ENCODE measurements at places on chromosomes 6 and 20.

GRCh38 chr6:145214570-145214969 is 520.8 kb downstream of the EPM2A start:
- no peak for DNase-seq

DNA sequence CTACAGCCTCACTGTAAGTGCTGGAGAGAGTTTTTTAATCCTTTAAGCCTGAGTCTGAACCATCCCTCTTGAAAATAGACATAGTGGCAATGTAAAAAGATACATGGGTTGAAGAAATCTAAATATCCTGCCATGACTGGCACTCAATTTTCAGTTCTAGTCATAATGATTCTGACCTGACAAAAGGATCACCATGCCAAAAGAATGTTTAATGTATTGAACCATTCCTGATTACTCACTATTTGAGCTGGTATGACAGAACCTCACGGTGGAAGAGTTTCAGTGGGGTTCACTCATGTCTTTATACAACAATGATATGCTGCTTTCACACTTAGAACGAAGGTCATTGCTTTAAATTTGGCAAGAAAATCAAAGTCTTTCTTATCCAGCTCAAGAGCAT is 93.4 kb downstream of the HIVEP2 start:
- DNase-seq = no peak

GRCh38 chr6:89494131-89494793 is 61.3 kb downstream of the ANKRD6 start:
- DNase-seq = no peak

DNA sequence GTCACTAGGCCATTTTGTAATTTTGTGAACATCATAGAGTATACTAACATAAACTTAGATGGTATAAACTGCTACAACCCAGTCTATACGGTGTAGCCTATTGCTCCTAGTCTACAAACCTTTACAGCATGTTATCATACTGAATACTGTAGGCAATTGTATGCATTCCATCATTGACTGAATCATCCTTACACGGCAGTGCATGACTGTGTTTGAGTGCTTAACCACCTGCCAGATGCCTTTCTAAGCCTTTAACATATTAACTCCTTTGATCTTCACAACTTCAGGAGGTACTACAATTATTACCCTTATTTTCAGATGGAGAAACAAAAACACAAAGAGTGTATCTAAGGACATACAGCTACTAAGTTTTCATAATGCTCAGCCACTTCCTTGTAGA is 14.0 kb downstream of the DPPA5 start:
- DNase-seq = no peak

- DNase-seq = no peak
Observed at GRCh38 chr6:131840441-131840840, 32.6 kb downstream of the ENPP1 start.

GRCh38 chr20:38723017-38723847 is 1.1 kb upstream of the SLC32A1 start:
- DNase-seq = no peak

DNA sequence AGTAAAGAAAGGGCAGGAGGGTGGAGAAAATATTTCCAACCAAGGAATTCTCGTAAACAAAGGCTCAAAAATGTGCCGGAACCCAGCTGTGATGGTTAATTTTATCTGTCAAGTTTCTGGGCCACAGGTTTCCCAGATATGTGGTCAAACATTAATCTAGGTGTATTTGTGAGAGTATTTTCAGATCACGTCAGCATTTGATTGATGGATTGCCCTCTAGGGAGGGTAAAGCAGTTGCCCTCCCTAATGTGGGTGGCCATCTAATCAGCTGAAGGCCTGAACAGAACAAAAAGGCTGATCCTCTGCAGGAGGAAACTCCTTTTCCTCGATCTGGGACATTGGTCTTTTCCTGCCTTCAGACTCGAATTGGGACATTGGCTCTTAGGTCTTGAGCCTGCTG is 298.7 kb upstream of the TCF21 start:
- DNase-seq = no peak

DNA sequence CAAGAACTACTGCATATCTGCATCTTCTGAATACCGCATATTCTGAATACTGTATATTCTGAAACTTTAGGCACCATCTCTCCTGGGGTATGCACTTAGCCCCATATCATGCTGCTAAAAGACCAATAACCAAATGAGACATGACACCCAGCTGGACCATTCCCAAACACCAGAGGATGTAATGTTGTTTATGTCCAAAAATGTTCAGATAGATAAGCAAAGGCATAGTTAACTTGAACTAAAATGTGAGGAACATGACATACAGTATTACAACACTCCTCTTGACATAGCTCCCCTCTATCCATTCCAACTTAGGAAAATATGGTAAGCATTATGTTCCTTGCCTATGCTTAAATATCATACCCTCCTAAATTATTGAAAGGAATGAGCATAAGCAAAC is 127.3 kb downstream of the TENT5A start:
- DNase-seq = no peak

GRCh38 chr20:37526839-37527637 is 638 bp downstream of the BLCAP start:
- no peak for DNase-seq

DNA sequence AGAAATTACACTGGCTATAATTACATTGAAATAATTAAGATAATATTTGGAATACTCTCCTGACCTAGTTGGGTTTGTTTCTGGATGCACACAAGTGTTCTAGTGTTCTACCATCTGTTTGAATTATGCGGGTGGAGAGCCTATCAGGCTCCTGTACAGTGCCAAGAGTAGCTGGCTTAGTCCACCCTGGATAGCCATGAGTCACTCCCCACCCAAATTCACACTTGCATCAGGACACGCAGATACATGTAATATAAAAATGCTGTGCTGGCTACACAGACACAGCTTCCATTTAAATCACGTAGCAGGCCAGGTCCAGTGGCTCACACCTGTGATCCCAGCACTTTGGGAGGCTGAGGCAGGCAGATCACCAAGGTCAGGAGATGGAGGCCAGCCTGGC is 686.2 kb upstream of the SLC35B3 start:
- no peak for DNase-seq

DNA sequence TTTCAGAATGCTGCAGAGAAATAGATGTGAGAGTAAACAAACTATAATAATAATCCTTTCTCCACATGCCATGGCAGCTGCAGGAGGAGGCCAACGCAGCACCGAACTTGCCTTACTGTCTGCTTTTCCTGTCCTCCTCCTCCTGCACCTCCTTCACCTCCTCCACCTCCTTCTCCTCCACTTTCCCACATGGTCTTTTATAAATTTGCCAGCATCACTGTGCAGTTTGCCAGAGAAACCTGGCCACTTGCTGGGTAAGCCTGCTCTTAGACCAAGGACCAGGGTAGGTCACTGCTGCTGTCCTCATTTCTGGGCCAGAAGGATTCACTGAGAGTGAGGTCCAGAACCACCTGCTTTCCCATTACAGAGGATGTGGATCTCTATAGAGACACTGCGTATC is 8.7 kb downstream of the SGK1 start:
- no peak for DNase-seq

- DNase-seq = no peak
Observed at GRCh38 chr20:11852811-11853210, 64.9 kb upstream of the BTBD3 start.

- no peak for DNase-seq
Observed at GRCh38 chr6:73282871-73283270, 19.9 kb upstream of the KHDC1 start.

DNA sequence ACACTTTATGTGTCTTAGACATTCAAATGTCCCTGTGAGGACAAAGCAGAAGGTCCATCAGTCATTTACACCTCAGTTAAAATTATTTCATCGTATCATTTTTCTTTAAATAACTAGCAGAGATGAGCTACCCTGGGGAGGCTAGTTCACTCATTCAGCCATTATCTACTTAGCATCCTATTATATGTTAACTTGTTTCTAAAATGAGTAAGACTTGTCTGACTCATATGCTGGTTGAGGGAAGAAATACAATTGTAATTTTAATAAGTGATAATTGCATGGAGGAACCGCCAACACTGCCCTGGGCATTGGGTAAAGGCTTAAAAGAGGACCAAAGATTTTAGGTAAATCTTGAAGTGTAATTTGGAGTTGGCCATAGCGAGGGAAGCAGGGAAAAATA is 12.4 kb upstream of the PTPRK start:
- DNase-seq = no peak

GRCh38 chr20:54648421-54649142 is 173.2 kb downstream of the DOK5 start:
- no peak for DNase-seq

DNA sequence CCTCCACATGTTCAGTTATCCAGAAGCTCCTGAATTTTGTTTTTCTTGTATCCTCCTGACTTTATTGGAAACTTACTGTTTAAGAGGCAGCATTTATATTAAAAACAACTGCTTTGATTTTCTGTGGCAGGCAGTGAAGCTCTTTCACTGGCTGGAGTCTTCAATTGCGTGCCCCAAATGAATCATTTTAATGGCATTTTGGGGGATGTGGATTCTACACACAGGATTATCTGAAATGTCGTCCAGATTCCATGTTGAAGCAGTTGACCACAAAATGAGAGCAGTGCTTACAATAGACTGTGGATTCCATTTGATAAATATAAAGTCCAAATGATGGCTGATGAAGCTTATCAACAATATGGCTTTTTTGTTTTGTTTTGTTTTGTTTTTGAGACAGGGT is 41.0 kb upstream of the HIVEP1 start:
- DNase-seq = no peak

GRCh38 chr20:5786930-5787795 is 37.0 kb downstream of the SHLD1 start:
- DNase-seq = no peak

GRCh38 chr20:1565461-1565860 is 8.0 kb upstream of the SIRPD start:
- DNase-seq = no peak

Measured in NCI-H1436 treated with DMSO at 0.1 percent for 48 hours (cell line).